Activated CD4-positive, alpha-beta T cell treated with anti-CD3 and anti-CD28 coated beads, Interleukin-2, amount 10 ng/mL, durations not matched to agents 24 days and 14 days (primary cell): ENCODE measurements at places on chromosomes 5 and 9. TPM values are rescaled to one million over a fixed set of nuclear protein-coding genes. Genes with fewer than 3 reads are reported as not detected.

DNA sequence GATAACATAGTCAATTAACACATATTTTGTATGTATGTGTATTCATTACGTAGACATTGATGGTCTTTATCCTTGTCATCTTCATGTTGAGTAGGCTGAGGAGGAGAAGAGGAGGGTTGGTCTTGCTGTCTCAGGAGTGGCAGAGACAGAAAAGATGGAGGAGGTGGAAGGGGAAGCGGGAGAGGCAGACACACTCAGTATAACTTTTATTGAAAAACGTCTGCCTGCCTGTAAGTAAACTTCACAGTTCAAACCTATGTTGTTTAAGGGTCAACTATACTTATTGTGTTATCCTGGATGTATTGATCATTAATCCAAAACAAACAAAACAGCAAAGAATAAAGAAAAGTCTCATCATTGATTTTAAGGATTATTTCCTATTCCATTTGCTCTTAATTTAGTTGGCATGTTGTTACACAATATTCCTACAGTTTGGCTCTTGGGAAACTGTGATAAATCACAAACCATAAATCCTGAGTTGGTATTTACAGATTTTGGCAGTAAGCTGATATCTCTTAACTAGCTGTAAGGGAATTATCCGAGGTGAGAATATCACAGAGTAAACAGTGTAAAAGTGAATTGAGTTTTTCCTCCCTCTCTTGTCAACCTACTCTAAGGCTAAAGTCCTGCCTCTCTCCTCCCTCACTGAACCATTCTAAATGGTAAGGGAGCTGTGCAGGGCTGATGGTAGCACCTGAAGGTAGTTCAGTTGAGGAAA is 487.2 kb downstream of the SPATA31D1 start:
- H3K4me1 ChIP-seq, result no peaks in the 10 kb centered on the region
- H3K27me3 ChIP-seq, result no peaks in the 10 kb centered on the region
- H3K27ac ChIP-seq, result no peak overlapping the region
- DNase-seq, result no peak
- H3K36me3 ChIP-seq, result no peaks in the 10 kb centered on the region

GRCh38 chr5:111528056-111528455 is 15.7 kb upstream of the STARD4 start:
- H3K36me3 ChIP-seq, result peaks cover 7% of the 10 kb centered on the region
- peaks cover 26% of the 10 kb centered on the region for H3K4me1 ChIP-seq
- H3K27ac ChIP-seq, result no peak overlapping the region
- DNase-seq, result no peak

DNA sequence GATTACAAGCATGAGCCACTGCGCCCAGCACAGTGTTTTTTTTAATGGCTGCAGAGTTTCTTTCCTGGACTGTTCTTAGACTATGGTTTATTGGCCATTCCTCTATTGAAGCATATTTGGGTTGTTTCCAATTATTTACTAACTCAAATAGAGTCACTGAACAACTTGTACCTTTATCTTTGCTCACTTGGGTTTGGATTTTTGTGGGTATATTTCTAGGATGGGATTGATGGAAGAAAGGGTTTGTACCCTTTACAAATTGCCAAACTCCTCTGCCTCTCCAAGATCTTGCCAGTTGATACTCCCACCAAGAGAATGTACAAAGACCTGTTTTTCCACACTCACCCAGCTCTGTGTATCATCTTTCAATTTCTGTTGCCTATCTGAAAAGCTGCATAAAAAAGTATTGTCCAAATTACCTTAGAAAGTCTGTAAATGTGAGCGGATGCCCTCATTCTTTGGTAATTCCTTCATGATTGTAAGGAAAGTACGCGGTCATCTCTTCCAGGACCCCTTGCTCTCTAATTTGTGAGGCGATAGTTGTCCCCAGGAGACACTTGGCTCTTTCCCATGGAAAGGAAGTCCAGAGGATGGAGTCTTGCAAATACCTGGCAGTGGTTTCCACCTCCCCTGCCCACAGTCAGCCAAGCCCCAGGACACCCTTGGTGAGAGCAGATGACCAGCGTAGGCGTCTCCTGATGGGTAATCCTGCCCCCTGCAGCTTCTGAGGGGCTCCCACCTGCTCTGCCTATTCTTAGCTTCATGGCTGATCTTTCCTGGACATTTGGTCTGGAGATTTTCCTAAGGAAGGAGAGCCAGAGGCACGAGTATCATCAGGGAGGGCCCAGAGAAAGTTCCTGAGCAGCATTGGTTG is 33.0 kb downstream of the ARHGEF37 start:
- no peak for DNase-seq
- H3K36me3 ChIP-seq, result no peaks in the 10 kb centered on the region
- no peaks in the 10 kb centered on the region for H3K27me3 ChIP-seq
- no peak overlapping the region for H3K27ac ChIP-seq
- H3K4me1 ChIP-seq, result peaks cover 7% of the 10 kb centered on the region
- H3K4me3 ChIP-seq, result no peak overlapping the region

DNA sequence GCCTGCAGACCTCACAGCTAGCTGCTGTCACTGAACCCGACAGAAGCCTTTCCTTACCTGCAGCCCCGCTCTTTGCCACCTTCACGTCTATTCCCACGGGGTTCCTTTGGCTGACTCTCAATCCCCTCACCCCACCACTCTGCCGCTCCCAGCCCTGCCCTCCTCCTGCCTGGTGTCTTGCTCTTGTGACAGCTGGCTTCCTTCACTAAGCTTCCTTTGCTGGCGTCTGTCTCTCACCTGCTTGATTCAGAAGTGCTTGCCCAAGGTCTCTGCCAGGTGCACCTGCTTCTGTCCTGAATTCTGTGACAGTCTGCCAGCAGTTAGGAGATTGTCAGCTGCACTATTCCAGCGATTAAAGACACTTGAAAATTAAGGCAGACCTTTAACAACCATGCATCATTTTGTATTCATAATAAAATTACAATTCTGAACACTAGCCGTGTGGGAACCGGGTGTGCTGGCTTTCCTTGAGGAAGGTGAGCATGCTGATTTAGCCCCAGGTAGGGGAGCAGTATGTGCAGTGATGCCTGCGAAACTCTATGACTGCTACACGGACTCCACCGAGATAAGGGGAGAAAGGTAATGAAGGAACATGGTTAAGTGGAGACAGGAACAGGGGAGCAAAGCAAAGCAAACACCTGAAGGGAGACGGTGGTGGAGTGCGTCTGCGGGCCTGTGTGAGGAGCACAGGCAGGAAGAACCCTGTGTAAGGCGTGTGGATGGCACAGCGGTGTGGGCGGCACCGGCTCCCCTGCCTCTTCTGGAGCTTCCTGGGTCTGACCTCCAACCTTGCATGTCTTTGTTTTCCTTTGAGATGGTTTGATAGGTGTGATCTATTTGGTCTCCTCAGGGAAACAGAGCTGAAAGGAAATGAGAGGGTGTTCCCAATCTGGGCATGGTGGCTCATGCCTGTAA is 80.1 kb upstream of the CACNA1B start:
- no peak for DNase-seq
- no peak overlapping the region for H3K4me3 ChIP-seq
- H3K27ac ChIP-seq, result peak overlapping the region; percentile 47
- peaks cover 47% of the 10 kb centered on the region for H3K36me3 ChIP-seq
- no peaks in the 10 kb centered on the region for H3K27me3 ChIP-seq
- peaks cover 2% of the 10 kb centered on the region for H3K4me1 ChIP-seq

GRCh38 chr9:90165281-90165680 is 477.3 kb downstream of the DIRAS2 start:
- DNase-seq, result no peak
- H3K4me1 ChIP-seq, result no peaks in the 10 kb centered on the region
- peaks cover 5% of the 10 kb centered on the region for H3K27me3 ChIP-seq
- no peak overlapping the region for H3K27ac ChIP-seq

GRCh38 chr5:57552033-57552432 is 69.4 kb upstream of the ACTBL2 start:
- no peak overlapping the region for H3K27ac ChIP-seq
- H3K4me3 ChIP-seq, result no peak overlapping the region
- DNase-seq, result peak; percentile 7
- no peaks in the 10 kb centered on the region for H3K36me3 ChIP-seq

DNA sequence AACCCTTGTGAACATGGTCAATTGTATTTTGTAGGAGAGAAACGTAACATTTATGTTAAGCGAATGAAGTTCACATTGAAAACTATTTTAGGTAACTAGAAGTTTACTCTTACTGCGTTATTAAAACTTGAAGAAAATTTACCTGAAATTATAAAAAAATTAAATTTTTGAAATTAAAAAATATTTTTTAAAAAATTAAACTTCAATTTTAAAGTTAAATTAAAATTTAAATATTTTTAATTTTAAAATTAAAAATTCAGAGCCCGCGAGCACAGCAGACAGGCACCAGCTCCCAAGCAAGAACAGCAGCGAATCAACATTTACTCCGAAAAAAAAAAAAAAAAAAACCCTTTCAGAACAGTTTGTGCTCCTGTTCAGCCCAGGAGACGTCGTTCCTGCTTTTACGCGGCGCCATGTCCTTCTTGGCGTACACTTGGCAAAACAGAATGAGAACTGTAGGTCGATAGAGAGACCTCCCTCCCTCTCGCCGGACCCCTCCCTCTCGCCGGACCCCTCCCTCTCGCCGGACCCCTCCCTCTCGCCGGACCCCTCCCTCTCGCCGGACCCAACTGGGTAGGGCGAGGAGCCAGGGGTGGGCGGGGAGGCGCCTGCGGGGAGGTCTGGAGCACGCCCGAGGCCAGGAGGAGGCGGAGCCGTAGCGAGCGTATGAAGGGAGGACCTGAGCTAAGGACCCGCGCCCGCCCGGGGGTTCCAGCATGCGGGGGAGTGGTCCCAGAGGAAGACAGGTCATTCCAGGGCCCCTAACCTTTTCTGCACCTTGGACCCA is 235.8 kb downstream of the ROR2 start:
- H3K36me3 ChIP-seq, result peaks cover 3% of the 10 kb centered on the region
- DNase-seq, result no peak
- H3K4me1 ChIP-seq, result peaks cover 4% of the 10 kb centered on the region
- peak overlapping the region; percentile 29 for H3K4me3 ChIP-seq
- peaks cover 28% of the 10 kb centered on the region for H3K27me3 ChIP-seq

GRCh38 chr5:96431376-96432187 is 1.5 kb downstream of the PCSK1 start:
- peaks cover 56% of the 10 kb centered on the region for H3K27me3 ChIP-seq
- H3K4me1 ChIP-seq, result peaks cover 12% of the 10 kb centered on the region
- no peak overlapping the region for H3K27ac ChIP-seq
- no peaks in the 10 kb centered on the region for H3K36me3 ChIP-seq
- no peak for DNase-seq

DNA sequence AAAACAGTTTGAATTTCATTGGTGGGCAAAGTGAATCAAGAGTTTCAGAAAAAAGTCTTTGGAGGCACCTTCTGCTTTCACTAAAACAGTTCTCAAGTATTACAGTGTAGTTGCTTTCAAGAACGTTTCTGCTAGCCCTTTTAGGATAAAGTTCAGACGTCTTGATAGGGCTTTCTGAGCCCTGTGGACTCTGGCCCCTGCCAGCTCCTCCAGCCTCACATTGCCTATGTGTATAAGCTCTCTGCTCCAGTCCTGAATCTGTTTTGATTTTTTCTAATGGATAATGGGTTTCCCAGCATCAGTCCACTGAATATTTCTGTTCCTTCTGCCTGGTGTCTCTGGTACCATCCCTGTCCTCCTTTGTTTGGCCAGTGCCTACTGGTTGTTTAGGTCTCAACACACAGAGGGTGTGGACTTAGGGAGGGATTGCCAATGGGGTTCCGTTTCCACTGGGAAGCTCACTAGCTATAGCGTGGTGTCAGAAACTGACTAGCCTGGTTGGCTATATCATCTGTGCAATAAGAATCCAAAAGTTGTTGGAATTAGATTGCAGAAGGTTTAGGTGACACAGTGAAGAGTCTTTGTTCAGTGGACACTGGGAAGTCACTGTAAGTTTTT is 26.4 kb downstream of the ARHGAP26 start:
- H3K36me3 ChIP-seq, result peaks cover 1% of the 10 kb centered on the region
- no peak overlapping the region for H3K27ac ChIP-seq
- no peak overlapping the region for H3K4me3 ChIP-seq
- no peaks in the 10 kb centered on the region for H3K27me3 ChIP-seq
- DNase-seq, result no peak

GRCh38 chr9:112377087-112377486 is 2.8 kb upstream of the HSDL2 start:
- peak; percentile 76 for DNase-seq
- no peaks in the 10 kb centered on the region for H3K27me3 ChIP-seq
- peak overlapping the region; percentile 100 for H3K4me3 ChIP-seq
- peaks cover 39% of the 10 kb centered on the region for H3K4me1 ChIP-seq
- peak overlapping the region; percentile 57 for H3K27ac ChIP-seq
- H3K36me3 ChIP-seq, result peaks cover 3% of the 10 kb centered on the region

GRCh38 chr5:96432216-96433065 is 607 bp downstream of the PCSK1 start:
- no peak for DNase-seq
- no peaks in the 10 kb centered on the region for H3K36me3 ChIP-seq
- H3K4me1 ChIP-seq, result peaks cover 12% of the 10 kb centered on the region
- H3K27me3 ChIP-seq, result peaks cover 58% of the 10 kb centered on the region
- no peak overlapping the region for H3K4me3 ChIP-seq

GRCh38 chr9:2234371-2234893 is 219.3 kb downstream of the SMARCA2 start:
- peaks cover 9% of the 10 kb centered on the region for H3K27me3 ChIP-seq
- no peak overlapping the region for H3K4me3 ChIP-seq
- no peak for DNase-seq
- no peaks in the 10 kb centered on the region for H3K36me3 ChIP-seq
- no peaks in the 10 kb centered on the region for H3K4me1 ChIP-seq

DNA sequence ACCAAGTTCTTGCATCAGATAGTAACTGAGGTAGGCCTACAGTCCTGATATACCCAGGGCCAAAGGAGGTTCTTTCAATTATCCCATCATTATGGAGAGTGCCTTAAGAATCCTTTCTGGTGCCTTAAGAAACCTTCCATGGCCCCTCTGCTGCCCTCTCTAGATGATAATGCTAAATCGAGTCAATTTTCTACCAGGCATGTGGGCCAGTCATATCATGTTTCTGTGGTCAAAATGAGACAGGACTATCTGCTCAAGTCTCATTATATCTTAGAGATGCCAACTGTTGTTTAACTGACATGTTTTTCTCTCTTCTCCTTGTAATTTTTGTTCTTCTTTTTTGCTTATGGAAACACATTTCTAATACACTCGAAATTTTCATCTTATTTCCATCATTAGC is 127.6 kb downstream of the EDIL3 start:
- DNase-seq, result no peak
- no peaks in the 10 kb centered on the region for H3K27me3 ChIP-seq
- no peaks in the 10 kb centered on the region for H3K4me1 ChIP-seq
- H3K27ac ChIP-seq, result no peak overlapping the region
- no peaks in the 10 kb centered on the region for H3K36me3 ChIP-seq
- H3K4me3 ChIP-seq, result no peak overlapping the region

The SEMA6A gene
- 0.19 and 0.24 TPM in 2 replicates for total RNA-seq

The ENG gene
- 29.9 and 32.4 TPM in 2 replicates for total RNA-seq

The TLX3 gene
- total RNA-seq, result not detected in 2 replicates

The LCN15 gene
- not detected in 2 replicates for total RNA-seq

The SPOCK1 gene
- not detected in 2 replicates for total RNA-seq

The TAF11L7 gene
- not detected in 2 replicates for total RNA-seq

The PCDHGA9 gene
- total RNA-seq, result 0.33 and 0.44 TPM in 2 replicates

The KCNV2 gene
- not detected in 2 replicates for total RNA-seq
